C1 segment of cervical spinal cord (tissue), 14 donors: ENCODE measurements at places on chromosomes 2 and 18.

DNA sequence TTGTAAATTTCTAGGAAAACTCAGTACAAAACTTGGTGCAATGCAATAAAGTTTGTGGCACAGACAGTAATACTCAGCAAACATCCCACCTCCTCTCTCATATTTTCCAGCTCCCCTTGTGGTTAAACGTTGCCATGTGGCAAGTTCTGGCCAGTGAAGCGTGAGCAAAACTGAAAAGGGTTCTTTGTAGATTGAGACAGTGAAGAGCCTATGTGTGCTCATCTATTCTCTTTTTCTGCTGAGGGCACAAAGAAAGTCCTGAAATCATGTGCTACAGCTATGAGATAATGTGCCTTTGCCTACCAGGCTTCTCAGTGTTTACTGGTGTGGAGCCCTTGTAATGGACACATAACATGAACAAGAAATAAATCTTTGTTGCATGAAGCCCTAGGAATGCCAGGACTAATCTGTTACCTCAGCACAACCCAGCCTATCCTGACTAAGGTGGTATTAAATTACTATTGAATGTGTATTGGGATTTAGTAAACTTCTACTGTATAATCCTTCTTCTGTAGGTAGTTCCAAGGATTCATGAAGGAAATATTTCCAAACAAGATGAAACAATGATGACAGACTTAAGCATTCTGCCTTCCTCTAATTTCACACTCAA, 13.0 kb upstream of the TYMS start:
- peak; percentile 40 for DNase-seq

DNA sequence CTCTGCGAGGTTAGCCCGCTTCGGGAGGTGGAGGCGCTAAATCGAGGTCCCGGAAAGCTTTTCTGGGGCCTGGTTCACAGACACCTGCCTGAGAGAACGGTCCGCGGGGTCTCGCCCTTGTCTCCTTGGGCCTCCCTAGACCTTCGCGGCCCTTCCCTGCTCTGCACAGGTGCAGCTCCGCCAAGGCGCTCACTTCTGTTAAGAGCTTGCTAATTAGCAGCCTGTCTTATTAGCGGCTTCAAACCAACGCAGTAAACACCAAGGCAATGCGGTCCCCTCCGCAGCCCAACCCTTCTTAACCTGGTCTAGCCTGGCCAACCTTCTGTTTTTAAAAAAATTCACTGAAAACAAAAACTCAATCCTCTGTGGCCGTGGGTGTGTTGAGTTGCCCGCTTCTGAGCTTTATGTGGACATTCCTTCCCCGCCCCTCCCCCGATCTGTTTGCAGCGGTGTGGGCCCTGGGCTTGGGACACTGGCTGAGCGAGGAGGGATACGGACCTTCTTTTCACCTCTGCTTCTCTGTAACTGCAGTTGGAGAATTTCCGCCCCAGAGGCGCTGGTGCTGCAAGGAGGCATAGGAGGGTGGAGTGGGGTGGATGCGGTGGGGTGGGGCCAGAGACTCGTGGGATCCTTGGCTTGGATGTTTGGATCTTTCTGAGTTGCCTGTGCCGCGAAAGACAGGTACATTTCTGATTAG, 3.4 kb upstream of the HOXD4 start:
- DNase-seq: no peak

DNA sequence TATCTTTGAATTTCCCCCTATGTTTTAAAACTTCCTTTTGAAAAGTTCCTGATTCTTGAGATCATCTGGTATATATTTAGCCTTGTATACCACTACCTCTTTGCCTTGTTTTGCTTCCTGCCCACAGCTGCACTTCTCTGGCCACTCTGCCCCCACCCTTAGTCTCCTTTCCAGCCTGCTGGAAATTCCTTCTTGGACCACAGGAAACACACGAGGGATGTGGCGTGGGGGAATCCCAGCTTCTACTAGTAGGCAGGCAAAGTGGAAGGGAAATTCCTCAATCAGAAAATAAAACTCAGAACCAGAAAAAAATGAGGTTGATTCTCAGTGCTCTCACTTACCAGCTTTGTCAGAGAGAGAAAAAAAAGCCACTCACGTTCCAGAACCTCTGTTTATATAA, 13.4 kb downstream of the IL18RAP start:
- DNase-seq: no peak

DNA sequence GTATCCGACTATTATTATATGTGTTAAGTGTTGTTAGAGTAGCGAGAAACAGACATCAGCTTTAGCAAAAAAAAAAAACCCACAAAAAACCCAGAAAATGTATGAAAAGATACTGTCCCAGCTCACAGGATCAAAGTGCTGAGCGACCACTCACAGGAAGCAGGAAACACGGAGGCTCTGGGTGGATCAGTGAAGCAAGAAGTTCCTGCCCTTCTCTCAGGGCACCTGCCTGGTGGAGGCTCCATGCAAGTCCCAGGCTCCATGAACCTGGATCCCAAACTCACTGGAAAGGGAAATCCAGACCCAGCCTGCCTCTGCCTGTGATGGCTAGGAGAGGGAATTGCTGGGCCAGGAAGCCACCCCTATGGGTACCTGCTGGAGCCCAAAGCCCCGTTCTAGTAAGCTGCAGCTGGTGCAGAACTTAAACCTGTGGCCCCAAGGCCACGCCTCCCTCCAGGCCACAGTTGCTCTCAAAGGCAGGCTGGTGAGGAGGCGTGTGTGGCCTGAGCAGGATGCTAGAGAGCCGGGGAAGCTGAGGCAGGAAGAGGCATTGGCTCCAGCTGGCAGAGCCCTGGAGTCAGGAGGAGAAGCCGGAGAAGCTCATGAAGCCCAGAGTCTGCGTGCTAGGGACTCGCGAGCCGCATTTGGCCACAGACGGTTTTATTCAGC, 63.5 kb upstream of the TAF1B start:
- no peak for DNase-seq

DNA sequence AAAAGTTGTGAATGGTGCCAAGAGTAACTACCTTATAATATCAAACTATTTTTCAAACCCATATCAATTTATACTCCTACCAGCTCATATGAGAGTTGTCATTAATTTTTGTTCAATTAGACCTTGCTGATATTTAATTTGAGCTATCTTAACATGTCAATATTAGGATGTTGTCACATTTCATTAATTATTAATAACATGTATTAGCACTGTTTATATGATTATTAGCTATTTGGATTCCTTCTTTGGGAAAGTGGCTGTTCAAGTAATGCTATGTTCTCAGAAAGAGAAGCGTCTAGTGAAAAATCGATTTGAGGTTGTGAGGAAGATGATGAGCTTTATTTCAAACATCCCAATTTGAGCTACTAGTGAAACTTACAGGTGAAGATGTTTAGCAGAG, 620.2 kb downstream of the KCNJ3 start:
- no peak for DNase-seq

GRCh38 chr2:124026503-124026902, 1.4 kb downstream of the CNTNAP5 start:
- DNase-seq: no peak

- no peak for DNase-seq
Observed at GRCh38 chr2:174949988-174950687, 55.0 kb downstream of the CHN1 start.

GRCh38 chr2:40488927-40489677, 37.2 kb upstream of the SLC8A1 start:
- DNase-seq: no peak

GRCh38 chr2:106572541-106573450, 85.6 kb downstream of the CD8B2 start:
- no peak for DNase-seq

- no peak for DNase-seq
Observed at GRCh38 chr18:11274144-11274794, 124.9 kb upstream of the PIEZO2 start.

GRCh38 chr18:80119111-80119510, 10.0 kb downstream of the ADNP2 start:
- DNase-seq: no peak

GRCh38 chr2:199607914-199608313, 150.2 kb upstream of the SATB2 start:
- DNase-seq: no peak

DNA sequence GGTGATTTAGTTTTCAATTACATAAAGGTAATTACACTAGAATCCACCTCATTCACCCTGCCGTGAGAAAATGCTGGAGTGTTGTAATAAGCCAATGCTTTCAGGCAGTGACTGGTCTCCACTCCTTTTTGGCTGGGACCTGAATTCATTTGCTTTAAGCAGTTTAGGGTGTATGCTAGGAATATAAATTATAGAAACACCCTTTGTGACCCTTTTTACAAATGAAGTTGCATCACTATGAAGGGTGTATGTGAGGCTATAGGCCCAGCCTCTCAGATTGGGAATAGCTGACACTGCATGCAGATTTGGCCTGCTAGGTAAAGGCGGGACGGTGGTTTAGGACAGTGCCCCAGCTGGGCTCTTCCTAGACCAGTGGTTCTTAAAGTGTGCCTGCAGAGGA, 50.8 kb upstream of the NFE2L2 start:
- DNase-seq: no peak

GRCh38 chr18:59950215-59950944, 50.6 kb downstream of the PMAIP1 start:
- no peak for DNase-seq

- no peak for DNase-seq
Observed at GRCh38 chr2:75336451-75336850, 137.1 kb upstream of the TACR1 start.

GRCh38 chr2:231614559-231615057, 21.9 kb downstream of the TEX44 start:
- DNase-seq: peak; percentile 80

- DNase-seq: no peak
Observed at GRCh38 chr2:10817413-10817812, 4.8 kb upstream of the PDIA6 start.

GRCh38 chr18:12779043-12779442, 76.2 kb downstream of the PSMG2 start:
- DNase-seq: no peak

DNA sequence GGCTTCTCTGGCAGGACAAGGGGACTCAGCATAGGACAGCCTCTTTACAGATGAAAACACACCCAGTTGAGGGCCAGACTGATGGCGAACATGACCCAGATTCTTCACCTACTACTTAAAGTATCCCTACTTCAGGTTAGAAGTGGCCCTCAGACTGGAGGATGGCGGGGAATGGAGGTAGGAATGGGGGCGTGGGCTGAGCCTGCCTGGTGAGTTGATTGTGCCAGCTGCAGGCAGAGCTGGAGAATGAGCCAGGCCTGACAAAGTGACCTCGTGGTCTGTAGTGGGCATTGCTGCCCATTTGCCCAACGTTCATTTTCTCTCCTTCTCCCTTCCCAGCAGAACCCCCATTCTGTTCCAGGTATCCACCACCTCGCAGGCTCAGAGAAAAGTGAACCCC, 186.1 kb downstream of the KLHL29 start:
- DNase-seq: no peak

GRCh38 chr2:111201214-111201613, 80.5 kb downstream of the BCL2L11 start:
- no peak for DNase-seq

- DNase-seq: peak; percentile 72
Observed at GRCh38 chr2:65431421-65432226, 775 bp downstream of the SPRED2 start.

GRCh38 chr2:83305758-83306378, 1153.2 kb downstream of the SUCLG1 start:
- no peak for DNase-seq

- no peak for DNase-seq
Observed at GRCh38 chr2:174748948-174749347, 15.3 kb downstream of the CHRNA1 start.

DNA sequence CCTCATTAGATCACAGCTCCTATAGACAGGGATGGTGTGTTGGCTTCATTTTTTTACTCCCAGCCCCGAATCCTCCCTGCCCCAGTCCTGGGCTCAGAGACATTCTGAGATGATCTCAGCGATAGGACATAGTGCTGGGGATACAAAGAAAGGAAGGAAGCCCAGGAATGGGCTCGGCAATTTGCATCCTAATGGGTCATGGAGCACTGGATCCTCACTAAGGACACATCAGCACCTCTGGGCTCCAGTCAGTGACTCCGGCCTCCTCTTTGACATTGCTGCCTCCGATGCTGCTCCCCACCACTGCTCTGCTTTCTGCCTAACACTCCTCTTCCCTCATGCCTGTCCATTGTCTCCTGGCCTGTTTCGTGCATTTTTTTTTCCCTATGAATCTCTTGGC, 489.1 kb downstream of the STK39 start:
- DNase-seq: no peak

- no peak for DNase-seq
Observed at GRCh38 chr2:68425503-68425902, 41.6 kb downstream of the FBXO48 start.

DNA sequence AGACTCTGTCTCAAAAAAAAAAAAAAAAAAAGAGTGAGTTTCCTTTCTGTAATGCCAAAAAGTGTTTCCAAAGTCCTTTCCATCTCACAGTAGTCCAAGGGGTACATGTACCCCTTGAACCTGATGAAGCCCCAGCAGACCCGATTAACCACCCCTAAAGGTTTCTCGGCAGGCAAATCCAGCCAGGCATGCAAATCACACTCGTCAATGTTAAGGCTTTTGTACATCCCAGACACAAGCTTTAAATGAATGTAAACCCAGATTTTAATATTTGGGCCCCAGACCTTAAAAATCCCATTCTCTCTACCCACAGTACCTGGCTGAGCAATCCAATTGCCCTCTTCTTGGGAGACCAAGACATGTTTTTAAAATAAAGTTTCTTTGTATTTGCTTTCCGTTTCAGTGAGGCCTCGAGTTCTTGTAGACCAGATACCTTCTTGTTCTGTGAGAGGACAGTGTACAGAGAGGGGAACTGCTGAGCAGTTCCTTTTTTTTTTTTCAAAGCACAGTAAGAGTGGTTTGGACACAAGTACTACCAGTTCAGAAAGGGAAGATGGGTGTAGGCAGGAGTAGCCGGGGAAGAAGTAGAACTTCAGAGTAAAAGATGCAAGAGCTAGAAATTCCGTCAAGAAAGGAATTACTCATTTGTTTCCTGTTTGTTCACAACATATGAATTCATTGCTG, at the start of gene NLRC4:
Gene NLRC4 (minus strand): TSS at position 465 of the 684 bp plus-strand sequence. CDS start 8,111 bp downstream, outside the sequence.
- no peak for DNase-seq

DNA sequence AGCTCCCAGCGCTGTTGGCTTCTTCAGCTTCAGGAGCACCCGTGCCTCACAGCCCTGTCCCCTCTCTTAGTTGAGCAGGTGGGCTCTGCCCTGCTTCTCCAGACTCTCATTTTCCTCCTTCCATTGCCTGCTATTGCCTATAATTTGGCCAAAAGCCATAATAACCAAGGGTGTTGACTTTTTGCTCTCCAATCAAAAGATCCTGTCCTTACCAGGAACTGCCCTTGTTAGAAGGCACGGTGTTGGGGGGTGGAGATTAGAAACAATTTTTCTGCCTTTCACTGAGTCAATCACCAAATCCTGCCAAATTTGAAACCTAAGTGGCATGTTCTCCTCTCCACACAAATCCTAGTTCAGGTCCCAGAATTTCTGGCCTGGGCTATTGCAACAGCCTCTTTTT, 16.7 kb upstream of the PDIA6 start:
- DNase-seq: no peak

GRCh38 chr2:74584088-74584645, 29.6 kb downstream of the DOK1 start:
- DNase-seq: no peak

DNA sequence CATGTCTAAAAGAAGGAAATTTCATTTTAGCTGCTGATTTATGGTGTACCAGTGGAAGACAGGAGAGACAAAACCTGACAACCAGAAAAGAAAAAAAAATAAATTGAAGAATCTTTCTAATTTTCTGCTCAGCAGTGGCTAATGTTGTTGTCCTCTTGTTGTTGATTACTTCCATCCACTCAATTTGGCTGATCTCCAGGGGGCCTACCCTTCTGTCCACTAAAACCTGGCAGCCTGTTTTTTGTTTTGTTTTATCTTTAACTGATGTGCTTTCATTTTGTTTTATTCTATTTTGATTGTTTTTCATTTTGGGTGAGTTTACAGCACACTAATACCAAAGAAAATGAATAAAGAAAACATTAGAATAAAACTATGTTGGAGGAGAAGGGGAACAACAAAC, 27.4 kb downstream of the TFPI start:
- no peak for DNase-seq
